ENCODE measurements at places on chromosomes 7 and 10. TPM values are rescaled to one million over a fixed set of nuclear protein-coding genes. Genes with fewer than 3 reads are reported as not detected.

ECHDC3 gene
- 1.4 TPM for total RNA-seq

OR2A42 gene
- not detected for total RNA-seq

CALML5 gene
- total RNA-seq = not detected

RBM20 gene
- total RNA-seq = not detected

NEUROD6 gene
- total RNA-seq = not detected

- H3K36me3 ChIP-seq = peaks cover 34% of the 10 kb centered on the region
- DNase-seq = no peak
- H3K27ac ChIP-seq = no peak overlapping the region
- H3K4me1 ChIP-seq = peaks cover 28% of the 10 kb centered on the region
- H3K4me3 ChIP-seq = no peak overlapping the region
Measured at GRCh38 chr7:127850195-127850594, 181.0 kb downstream of the LRRC4 start.

DNA sequence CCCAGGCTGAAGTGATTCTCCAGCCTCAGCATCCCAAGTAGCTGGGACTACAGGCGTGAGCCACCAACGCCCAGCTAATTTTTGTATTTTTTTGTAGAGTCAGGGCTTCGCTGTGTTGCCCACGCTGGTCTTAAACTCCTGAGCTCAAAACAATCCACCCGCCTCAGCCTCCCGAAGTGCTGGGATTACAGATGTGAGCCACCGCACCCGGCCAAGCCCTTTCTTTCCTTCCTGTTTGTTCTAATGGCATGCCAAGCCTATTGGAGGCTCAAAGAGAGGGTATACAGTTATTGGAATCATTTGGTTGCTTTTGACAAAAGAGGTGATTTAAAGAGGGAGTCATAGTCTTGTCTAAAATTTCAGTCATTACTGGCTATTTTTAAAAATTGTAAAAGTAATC lies 46.0 kb upstream of the TRIM8 start:
- DNase-seq = no peak
- no peaks in the 10 kb centered on the region for H3K4me1 ChIP-seq
- no peaks in the 10 kb centered on the region for H3K27me3 ChIP-seq

DNA sequence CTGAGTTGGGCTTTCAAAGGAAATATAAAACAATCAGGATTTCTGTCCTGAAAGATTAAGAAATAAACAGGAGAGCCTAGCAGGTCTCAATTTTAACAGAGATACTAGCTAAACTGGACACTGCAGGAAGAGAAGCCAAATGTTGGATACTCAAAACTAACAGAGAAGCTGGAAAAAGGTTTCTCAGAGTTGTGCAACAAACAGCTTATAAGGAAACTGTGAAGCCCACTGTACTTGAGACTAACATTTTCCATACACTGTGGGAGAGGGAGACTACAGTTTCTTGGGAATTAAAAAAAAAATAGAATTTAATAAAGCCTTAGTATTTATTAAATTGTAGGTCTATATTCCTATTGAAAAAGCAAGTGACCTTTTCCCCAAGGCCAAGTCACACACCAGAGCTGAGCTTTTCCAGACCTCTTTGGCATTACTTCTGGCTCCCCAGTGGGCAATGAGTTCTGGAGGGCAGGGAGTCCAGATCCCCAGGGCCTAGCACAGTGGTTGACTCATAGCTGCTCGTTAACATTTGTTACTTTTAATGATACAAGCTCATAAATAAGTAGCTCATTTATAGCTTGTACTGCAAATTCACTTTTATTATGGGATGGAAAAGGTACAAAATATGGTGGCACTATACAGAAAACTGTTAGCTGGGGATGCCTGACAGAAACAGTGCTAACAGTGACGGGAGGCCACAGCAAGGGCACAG lies 68.3 kb downstream of the MINDY3 start:
- peaks cover 29% of the 10 kb centered on the region for H3K36me3 ChIP-seq
- H3K27ac ChIP-seq = no peak overlapping the region
- H3K27me3 ChIP-seq = no peaks in the 10 kb centered on the region
- DNase-seq = no peak
- no peaks in the 10 kb centered on the region for H3K4me1 ChIP-seq
- no peak overlapping the region for H3K4me3 ChIP-seq

DNA sequence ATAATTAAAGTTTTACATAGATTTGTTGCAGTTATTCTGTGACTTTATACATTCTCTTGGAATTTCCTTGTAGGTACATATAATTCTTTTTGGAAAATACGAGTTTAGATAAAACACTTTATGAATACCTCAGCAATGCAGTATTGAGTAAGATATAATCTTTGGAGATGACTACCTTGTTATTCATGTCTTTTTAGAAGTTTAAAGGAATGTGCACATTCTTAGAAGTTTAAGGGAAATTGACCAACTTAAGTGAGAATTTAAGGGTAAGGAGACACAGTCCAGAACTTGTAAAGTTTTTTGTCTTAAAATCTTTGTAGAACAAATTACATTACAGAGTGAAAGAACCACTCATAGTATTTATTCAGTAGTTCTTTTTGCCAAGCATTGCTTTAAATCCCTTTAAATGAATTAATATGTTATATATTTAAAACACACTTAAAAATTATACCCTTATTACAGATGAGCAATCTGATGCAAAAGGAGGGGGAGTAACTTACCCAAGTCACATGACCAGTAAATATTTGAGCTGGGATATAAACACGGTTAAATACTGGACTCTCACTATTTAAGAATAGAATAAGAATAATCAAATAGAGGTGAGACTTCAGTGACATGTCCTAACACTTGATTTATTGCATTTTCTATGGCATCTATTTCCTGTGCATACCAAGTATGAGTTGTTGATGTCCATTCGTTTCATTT lies 139.5 kb upstream of the FERD3L start:
- no peak overlapping the region for H3K4me3 ChIP-seq
- no peaks in the 10 kb centered on the region for H3K36me3 ChIP-seq
- no peak overlapping the region for H3K27ac ChIP-seq
- no peak for DNase-seq
- no peaks in the 10 kb centered on the region for H3K4me1 ChIP-seq
- no peaks in the 10 kb centered on the region for H3K27me3 ChIP-seq

GRCh38 chr7:140222814-140223213 lies 46.0 kb upstream of the KDM7A start:
- H3K36me3 ChIP-seq = no peaks in the 10 kb centered on the region
- no peak for DNase-seq
- no peaks in the 10 kb centered on the region for H3K27me3 ChIP-seq
- H3K4me3 ChIP-seq = no peak overlapping the region

DNA sequence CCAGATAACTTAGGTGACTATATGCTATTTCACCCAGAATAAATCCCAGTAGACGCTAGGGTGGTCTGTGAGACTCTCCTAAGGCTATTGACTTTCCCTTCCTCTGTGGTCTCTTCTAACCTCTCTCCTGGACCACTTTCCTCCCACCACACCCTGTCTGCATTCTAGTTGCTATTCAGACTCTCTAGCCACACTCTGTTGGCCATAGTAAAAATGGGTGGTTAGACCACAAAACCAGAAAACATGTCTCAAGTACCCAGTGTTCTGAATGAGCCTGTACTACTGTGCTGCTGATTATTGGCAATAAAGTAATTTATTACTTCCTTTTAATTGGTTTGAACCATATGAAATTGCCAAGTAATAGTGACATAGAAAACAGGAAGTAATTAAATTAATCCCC lies 240.8 kb downstream of the KIF20B start:
- peaks cover 3% of the 10 kb centered on the region for H3K4me1 ChIP-seq
- no peak overlapping the region for H3K27ac ChIP-seq
- DNase-seq = no peak
- no peaks in the 10 kb centered on the region for H3K36me3 ChIP-seq
- no peak overlapping the region for H3K4me3 ChIP-seq

DNA sequence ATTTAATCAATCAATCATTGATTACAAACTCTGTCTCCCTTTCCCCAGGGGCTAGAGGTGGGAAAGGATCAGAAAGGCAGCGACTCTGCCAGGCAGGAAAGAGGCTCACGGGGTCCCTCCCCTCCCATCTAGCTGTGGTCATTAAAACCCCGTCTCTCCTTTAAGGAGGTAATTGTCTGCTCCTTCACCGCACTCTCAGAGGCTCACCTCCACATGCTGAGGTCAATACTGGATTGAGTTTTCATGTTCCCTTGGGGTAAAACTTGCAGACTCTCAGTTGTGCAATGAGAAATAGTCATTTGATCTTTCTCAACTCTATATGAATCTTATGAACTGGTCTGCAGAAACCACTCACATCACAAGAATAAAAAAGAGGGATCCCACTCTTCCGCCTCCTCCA lies 368.8 kb downstream of the ADRA2A start:
- no peaks in the 10 kb centered on the region for H3K4me1 ChIP-seq
- no peaks in the 10 kb centered on the region for H3K36me3 ChIP-seq
- no peak overlapping the region for H3K4me3 ChIP-seq
- DNase-seq = no peak
- H3K27ac ChIP-seq = no peak overlapping the region

DNA sequence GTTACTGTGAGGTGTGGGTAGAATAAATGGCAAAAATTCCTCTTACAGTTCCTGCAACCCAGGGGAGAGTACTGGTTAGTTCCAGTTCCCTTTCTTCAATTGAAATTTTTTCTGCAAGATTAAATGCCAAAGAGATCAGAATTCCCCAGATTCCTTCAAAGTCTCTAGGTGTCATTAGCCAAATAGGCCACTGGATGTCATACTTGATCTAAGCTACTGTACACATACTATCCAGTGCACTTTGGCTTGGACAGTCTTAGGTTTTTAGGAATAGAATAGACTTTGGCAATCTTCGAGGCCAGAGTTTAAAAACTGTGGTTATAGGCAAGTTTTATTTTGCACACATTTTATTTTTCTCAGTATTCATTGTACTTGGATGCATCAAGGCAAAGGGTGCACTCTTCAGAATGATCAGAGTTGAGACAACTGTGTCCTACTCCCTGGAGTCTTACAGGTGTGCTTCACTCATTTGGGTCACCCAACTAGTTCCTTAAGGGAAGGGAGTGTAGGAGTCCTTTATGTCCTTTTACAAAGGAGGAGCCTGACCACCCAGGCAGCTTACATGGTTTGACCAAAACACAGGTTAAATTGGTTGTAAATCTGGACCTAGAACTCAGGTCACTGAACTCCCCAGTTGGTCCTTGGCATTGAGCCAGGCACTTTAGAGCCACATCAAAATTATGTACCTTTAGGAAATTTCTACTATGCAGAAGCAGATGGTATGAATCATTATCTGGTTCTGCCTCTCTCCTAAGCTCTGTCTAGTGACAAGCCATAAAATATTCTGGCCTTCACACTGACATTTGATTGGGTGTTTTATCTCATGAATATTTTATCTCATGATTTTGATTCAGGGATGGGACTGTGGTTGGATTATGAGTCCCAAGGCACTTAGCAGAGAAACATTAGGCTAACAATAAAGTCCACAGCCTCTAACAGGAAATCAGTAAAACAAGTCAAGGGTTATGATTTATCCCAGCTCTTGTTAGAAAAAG lies 49.5 kb downstream of the ASAH2B start:
- DNase-seq = no peak
- H3K36me3 ChIP-seq = no peaks in the 10 kb centered on the region
- H3K4me1 ChIP-seq = no peaks in the 10 kb centered on the region
- no peak overlapping the region for H3K4me3 ChIP-seq

GRCh38 chr7:39890411-39890810 lies 59.6 kb upstream of the CDK13 start:
- H3K27me3 ChIP-seq = peaks cover 6% of the 10 kb centered on the region
- no peak for DNase-seq
- no peaks in the 10 kb centered on the region for H3K36me3 ChIP-seq
- no peak overlapping the region for H3K4me3 ChIP-seq
- no peak overlapping the region for H3K27ac ChIP-seq

DNA sequence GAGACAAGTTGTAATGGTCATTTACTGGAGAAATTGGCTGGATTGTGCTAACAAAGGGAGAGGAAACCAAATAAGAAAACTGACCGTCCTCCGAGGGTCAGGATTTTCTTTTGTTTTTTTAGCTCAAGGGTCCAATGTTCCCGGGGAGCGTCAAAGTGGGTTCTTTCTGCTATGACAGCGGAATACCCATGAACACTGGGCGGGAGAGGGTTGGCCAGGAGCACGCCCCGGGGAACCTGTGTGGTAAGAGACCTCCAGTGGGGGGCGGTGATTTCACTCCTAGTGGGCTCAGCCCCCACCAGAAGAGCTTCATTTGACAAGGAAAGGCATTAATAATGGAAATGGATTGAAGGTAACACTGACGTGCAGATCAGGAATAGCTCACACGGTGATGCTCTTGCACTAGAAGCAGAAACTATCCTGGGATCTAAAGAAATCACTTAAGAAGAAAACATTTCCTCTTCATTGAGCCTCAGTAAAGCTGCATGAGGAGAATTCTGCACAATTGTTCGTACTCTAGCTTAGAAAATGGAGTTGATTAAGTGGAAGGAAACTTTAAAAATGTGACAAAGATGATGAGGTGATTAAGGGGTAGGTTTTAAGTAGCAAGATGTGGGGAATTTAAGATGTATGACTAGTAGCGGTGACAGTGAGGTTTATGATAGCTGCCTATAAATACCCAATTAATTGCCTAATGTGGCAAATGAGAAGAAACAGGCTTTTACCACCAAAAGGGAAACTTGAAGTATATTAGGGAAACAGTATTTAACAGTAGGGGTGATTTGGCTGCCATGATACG lies 627.2 kb downstream of the SUGCT start:
- H3K4me3 ChIP-seq = no peak overlapping the region
- no peak overlapping the region for H3K27ac ChIP-seq

- H3K27ac ChIP-seq = no peak overlapping the region
- no peak for DNase-seq
- no peaks in the 10 kb centered on the region for H3K36me3 ChIP-seq
- peaks cover 8% of the 10 kb centered on the region for H3K4me1 ChIP-seq
- no peaks in the 10 kb centered on the region for H3K27me3 ChIP-seq
- H3K4me3 ChIP-seq = no peak overlapping the region
Measured at GRCh38 chr7:50292165-50292757, 12.3 kb upstream of the IKZF1 start.

DNA sequence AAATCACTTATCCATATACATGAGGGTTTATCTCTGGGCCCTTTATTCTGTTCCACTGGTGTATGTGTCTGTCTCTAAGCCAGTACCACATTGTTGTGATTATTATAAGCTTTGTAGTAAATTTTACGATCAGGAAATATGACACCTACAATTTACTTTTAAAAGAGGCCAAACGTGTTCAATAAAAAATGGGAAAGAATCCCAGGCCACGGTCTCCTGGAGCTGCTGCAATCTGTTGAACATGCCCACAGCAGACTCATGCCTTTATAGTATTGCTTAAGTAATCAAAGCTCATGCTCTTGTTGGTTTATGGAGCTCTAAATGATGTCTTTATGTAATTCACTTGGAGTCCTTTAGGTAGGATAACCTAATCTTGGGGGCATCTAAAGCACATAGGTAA lies 273.0 kb downstream of the ZMYND11 start:
- peaks cover 10% of the 10 kb centered on the region for H3K27me3 ChIP-seq
- no peak overlapping the region for H3K27ac ChIP-seq
- no peak for DNase-seq
- no peaks in the 10 kb centered on the region for H3K4me1 ChIP-seq
- no peaks in the 10 kb centered on the region for H3K36me3 ChIP-seq

GRCh38 chr10:37234692-37235091 lies 109.3 kb downstream of the ANKRD30A start:
- no peak for DNase-seq
- H3K4me3 ChIP-seq = no peak overlapping the region
- H3K27me3 ChIP-seq = no peaks in the 10 kb centered on the region
- H3K27ac ChIP-seq = no peak overlapping the region
- H3K4me1 ChIP-seq = no peaks in the 10 kb centered on the region

- no peak overlapping the region for H3K4me3 ChIP-seq
- H3K4me1 ChIP-seq = no peaks in the 10 kb centered on the region
- H3K36me3 ChIP-seq = no peaks in the 10 kb centered on the region
- peaks cover 2% of the 10 kb centered on the region for H3K27me3 ChIP-seq
- no peak overlapping the region for H3K27ac ChIP-seq
- DNase-seq = no peak
Measured at GRCh38 chr10:95214369-95214768, 20.3 kb downstream of the ACSM6 start.

- no peak overlapping the region for H3K4me3 ChIP-seq
- no peaks in the 10 kb centered on the region for H3K27me3 ChIP-seq
- no peak for DNase-seq
- H3K36me3 ChIP-seq = no peaks in the 10 kb centered on the region
Measured at GRCh38 chr7:154406312-154406711, 354.1 kb downstream of the DPP6 start.
